ENCODE measurements at places on chromosomes 12 and 14.

- no peak for DNase-seq
These were observed 484 bp downstream of the MIS18BP1 start for GRCh38 chr14:45252366-45253069.

- no peak for DNase-seq
These were observed 51.2 kb downstream of the OSBPL8 start for GRCh38 chr12:76508128-76508980.

DNA sequence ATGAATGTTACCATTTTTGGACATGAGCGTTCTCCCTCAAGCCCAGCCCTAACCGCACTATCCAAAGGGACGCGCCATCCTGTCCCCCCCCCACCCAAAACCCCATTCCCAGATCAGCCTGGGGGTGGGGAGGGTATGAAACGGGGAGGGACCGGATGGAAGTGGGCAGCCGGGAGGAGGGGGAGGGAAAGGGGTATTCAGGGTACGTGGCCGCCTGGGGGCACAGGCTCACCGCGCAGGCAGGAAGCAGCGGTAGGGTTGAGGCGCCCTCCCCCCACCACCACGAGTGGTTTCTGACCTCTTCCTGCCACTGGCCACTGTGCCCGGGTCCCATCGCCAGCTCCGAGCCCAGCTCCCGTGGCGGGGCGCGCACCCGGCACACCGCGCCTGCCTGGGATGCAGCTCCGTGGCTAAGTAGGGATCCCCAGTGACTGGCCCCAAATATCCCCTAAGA, 1.4 kb downstream of the ACTN1 start:
- DNase-seq: peak; percentile 87

DNA sequence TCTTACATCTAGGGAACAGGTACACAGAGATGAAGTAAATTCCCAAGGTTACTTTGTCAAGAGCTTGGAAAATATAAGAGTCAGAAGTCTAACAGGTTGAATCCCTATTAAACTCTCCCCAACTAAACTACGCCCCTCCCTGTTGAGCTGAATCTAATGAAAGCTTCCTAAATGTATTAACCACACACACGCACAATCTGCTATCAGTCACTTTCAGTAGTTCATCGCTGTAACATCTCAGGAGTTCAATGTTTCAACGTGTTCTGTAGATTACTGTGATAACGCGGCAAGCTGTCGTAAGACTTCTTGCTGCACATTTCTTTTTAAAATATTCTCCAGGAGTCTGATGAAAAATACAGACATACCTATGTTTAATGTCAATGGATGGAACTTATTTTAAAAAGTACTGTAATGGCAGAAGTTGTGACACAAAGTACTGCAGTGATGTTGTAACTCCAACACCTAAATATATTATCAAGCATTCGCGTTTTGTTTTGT, 612 bp upstream of the SLC25A3 start:
- DNase-seq: no peak

GRCh38 chr14:104770851-104771272, 17.9 kb downstream of the SIVA1 start:
- peak; percentile 32 for DNase-seq

Data from iris pigment epithelial cell (primary cell).